ENCODE measurements at places on chromosomes 6 and 20. TPM values are rescaled to one million over a fixed set of nuclear protein-coding genes. Genes with fewer than 3 reads are reported as not detected.

GRCh38 chr6:106135911-106136571 lies 49.9 kb downstream of the PRDM1 start:
- H3K36me3 ChIP-seq = no peaks in the 10 kb centered on the region
- H3K4me1 ChIP-seq = no peaks in the 10 kb centered on the region
- H3K27me3 ChIP-seq = no peaks in the 10 kb centered on the region

TCF15 gene
- total RNA-seq = not detected

GRCh38 chr6:107708435-107708834 lies 115.7 kb downstream of the SCML4 start:
- no peak overlapping the region for H3K27ac ChIP-seq
- no peaks in the 10 kb centered on the region for H3K36me3 ChIP-seq
- H3K4me3 ChIP-seq = no peak overlapping the region
- H3K4me1 ChIP-seq = no peaks in the 10 kb centered on the region

DNA sequence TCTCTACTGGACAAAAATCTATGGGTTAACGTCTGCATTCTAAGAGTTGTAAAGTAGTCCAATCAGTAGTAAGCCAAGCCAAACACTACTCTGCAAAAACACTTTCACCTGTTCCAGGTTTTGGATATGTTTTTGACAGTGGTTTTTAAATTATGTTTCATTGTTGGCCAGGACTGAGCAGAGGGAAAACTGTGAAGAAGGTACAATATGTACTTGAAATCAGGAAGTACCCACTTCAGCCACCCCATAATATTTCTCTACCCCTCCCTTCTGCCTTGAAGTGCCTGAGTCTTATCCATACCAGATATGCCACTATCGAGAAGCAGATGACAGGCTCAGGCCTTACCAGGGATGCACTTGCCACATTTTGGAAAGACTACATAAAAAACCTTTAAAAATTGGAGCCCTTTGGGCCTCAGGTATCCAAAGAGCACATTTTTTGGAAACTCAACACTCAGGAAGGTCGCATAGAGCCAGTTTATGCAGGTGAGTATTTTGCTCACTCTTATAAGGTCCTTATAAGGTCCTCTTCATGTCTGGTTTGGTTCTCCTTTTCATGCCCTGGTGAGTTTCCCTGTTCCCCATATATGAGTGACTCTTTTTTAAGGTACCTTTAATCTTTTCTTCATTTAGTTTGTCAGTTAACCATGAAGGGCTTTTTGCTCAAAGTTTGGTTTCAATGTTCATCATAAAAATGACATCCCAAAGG lies 859.3 kb upstream of the FLRT3 start:
- no peaks in the 10 kb centered on the region for H3K36me3 ChIP-seq
- H3K4me1 ChIP-seq = no peaks in the 10 kb centered on the region
- DNase-seq = no peak
- H3K27me3 ChIP-seq = no peaks in the 10 kb centered on the region
- H3K27ac ChIP-seq = no peak overlapping the region
- H3K4me3 ChIP-seq = no peak overlapping the region

GRCh38 chr6:137870744-137871247 lies 3.7 kb downstream of the TNFAIP3 start:
- no peak for DNase-seq
- H3K27ac ChIP-seq = peak overlapping the region; percentile 34
- no peaks in the 10 kb centered on the region for H3K36me3 ChIP-seq
- peaks cover 54% of the 10 kb centered on the region for H3K4me1 ChIP-seq
- peak overlapping the region; percentile 5 for H3K4me3 ChIP-seq
- no peaks in the 10 kb centered on the region for H3K27me3 ChIP-seq

CLIC5 gene
- 0.18 TPM for total RNA-seq

ZNF334 gene
- 0.55 TPM for total RNA-seq

DNA sequence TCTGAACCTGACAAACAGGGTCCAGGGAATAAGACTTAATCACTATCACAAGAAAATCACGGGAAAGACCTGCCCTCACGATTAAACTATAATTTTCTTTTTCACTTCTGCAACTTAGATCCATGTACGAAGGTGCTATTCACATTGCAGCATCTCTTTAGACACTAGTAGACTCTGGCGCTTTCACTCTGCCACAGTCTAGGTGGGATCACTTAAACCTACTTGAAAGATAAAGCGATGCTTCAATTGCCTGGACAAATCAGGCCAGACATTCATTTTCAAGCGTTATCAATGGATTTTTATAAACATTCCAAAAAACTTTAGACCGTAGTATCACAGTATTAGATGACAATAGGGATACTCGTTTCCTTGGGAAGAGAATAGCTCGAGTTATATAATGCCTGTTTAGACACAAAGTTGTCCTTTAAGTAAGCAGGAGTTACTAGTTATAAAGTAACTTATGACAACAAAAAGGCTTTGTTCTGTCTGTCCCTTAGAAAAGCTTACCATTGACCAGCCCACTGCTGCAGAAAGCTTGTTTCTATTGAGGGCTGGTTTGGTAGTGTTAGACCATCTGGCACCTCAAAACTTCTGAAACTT lies 367.3 kb downstream of the UTRN start:
- DNase-seq = no peak
- no peaks in the 10 kb centered on the region for H3K27me3 ChIP-seq
- H3K36me3 ChIP-seq = no peaks in the 10 kb centered on the region
- no peak overlapping the region for H3K27ac ChIP-seq
- peaks cover 9% of the 10 kb centered on the region for H3K4me1 ChIP-seq
- H3K4me3 ChIP-seq = no peak overlapping the region

MOG gene
- not detected for total RNA-seq

DNA sequence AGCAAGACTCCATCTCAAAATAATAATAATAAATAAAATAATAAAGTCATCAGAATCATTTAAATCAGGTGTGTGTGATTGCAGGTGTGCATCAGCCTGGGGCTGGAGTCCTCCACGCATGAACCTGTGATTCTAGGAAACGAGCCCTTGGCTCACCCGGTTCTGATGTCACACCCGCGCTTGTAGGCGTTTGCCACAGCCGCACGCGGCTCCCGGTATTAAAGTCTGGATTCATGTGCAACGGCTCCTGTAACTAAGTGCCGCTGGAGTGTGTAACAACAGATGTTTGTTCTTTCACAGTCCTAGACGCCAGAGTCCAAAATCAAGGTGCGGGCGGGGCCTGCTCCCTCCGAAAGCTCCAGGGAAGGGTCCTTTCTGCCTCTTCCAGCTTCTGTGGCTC lies 45.2 kb downstream of the KCNQ2 start:
- H3K27me3 ChIP-seq = no peaks in the 10 kb centered on the region
- H3K36me3 ChIP-seq = no peaks in the 10 kb centered on the region
- H3K27ac ChIP-seq = no peak overlapping the region

GRCh38 chr20:50083034-50083433 lies 29.9 kb downstream of the UBE2V1 start:
- no peak overlapping the region for H3K4me3 ChIP-seq
- no peaks in the 10 kb centered on the region for H3K27me3 ChIP-seq
- no peaks in the 10 kb centered on the region for H3K36me3 ChIP-seq
- no peak overlapping the region for H3K27ac ChIP-seq
- peak; percentile 25 for DNase-seq
- no peaks in the 10 kb centered on the region for H3K4me1 ChIP-seq
